Kidney (tissue), 22 donors: ENCODE measurements at places on chromosomes 7 and 10. TPM values are rescaled to one million over a fixed set of nuclear protein-coding genes. Genes with fewer than 3 reads are reported as not detected.

- no peak for DNase-seq
Observed at GRCh38 chr10:34764472-34764946, 50.6 kb downstream of the PARD3 start.

DNA sequence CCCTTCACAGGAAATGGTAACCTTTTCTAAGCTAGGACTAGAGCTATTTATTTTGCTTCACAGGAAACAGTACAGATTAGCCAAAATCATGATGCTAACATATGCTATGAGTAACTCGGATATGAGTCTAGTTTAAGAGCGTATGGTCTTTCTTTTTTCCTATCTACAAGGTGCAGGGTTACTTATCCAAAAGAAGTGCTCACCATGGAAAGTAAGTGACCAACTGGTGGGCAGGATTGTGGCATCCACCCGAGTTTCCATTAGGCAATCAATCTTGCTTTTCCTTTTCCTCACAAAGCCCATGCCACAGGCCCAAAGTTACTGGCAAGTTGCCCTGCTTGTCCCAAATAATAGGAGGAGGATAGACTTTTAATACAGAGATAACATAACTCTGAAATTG lies 765.1 kb upstream of the POM121L12 start:
- no peak for DNase-seq

DNA sequence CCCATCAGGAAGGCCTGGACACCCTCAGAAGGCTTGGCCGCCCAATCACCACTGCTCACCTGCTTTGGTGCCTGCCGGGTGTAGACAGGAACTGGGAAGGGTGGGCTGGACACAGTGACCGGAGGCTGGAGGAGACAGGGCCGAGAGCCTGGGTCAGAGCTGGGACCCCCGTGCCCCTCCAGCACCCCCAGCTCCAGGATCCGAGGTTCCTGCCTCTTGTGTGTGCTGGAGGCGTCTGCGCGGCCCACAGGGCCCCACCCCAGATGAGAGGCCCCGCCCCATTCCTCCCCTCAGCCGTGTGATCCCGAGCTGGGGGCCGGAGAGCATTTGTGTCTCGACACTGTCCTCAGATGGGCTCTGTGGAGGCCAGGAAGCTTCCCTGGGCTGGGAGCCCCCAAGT lies 9.4 kb downstream of the ADAM8 start:
- no peak for DNase-seq

DNA sequence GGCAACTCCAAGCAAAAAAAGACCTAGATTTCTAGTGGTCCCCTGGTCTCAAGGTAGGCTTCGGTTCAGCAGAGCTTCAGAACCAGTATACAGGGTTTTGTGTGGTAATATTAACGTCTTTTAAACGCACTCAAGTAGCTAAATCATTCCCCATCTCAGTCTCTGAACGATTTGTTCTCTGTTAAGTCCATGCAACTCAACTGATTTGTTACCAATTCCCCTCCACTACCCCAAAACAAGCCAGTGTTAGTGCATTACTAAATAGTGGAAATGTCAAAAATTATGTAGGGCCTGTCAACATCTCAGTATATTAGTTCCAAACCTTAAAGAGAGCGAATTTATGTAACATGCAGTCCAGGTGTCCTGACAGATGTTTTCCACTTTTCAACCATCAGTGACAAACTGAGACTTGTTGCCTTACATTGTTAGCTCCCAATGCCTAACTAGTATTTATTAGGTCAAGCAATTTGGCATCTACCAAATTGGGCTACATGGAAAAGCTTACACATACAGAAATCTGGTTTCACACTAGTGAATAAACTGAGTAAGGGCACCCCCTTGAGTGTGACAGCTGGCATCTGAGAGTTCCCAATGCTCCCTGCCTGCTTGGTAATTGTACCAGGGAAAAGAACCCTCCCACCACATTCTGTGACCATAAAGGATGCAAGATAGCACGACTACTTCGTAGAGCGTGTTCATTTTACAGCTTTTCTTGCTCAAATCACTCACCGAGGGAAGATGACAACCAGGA lies 12.2 kb downstream of the HNRNPA2B1 start:
- no peak for DNase-seq

DNA sequence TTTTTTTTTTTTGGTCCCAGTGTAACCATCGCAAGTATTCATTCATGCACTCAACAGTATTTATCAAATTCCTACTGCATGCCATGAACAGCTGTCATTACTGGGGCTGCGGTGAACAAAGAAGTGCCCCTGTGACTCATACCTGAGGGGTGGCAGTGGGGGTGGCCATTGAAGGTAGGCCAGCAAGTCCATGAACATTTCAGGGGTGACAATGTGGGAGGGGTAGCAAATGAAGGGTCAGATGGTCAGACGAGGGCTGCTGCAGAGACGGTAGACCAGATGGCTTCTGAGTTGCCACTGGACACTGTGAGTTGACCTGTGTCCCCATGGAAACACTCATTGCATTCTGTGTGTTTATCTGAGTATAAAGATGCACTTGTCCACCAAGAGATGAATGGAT lies 92.5 kb upstream of the PITRM1 start:
- no peak for DNase-seq

DNA sequence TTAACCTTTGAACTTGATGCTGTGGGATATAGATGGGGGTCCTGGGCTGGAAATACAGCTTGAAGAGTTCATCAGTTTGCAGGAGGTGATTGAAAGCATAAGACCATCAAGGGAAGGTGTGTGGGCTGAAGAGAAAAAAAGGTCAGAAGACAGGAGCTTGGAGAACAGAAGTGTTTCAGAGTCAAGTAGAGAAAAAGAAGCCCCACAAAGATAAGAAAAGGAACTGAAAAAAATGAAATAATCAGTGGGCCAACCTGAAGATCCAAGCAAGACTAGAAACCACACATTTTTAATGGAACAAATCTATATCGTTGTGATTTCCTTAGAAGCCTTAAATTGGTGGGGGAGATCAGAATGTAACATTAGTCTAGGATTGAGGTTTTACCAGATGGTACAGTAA lies 22.5 kb downstream of the ZEB1 start:
- no peak for DNase-seq

- no peak for DNase-seq
Observed at GRCh38 chr10:116620423-116621400, at the start of gene PNLIPRP2. Gene PNLIPRP2, plus strand, starts transcription at chr10:116620953.

GRCh38 chr10:87504640-87505365 lies at the start of gene MINPP1:
Gene MINPP1, plus strand, starts transcription at chr10:87504893. Its CDS starts 23 bp downstream, at chr10:87504916.
- DNase-seq, result peak; percentile 93

GRCh38 chr10:110529596-110530011 lies 31.9 kb downstream of the DUSP5 start:
- no peak for DNase-seq

DNA sequence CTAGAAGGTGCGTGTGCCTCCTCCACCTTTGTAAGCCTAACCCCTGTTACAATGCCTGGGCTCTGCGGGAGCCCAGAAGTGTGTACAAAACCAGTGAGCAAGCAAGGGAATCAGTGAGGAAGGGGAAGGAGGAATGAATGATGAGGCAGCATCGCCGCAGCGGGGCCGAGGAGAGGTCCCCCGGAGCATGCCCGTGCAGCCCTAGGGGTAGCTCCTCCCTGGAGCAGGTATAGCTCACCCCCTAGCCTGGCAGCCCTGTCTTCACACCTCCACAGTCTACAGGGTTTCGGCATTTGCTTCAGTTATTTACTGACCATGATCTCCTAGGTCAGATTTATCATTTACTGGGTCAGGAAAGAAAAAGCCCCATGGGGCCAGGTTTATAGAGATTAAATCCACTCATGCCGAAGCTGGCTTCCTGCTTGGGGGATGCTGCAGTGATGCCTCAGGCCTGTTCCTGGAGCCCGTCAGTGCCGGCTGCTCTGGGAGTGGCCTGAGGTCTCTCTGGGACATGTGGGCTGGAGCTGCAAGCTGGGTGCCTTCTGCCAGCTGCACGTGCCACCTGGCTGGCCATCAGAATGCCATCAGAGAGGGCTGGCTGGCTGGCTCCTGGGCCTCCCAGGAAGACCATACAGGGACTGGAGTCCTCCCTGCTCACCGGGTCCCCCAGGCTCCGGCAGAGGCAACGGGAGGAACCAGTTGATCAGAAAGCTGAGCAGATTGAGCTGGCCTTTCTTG lies 138.9 kb downstream of the GRK5 start:
- no peak for DNase-seq

GRCh38 chr7:81361769-81362312 lies 408.0 kb downstream of the HGF start:
- DNase-seq, result no peak

DNA sequence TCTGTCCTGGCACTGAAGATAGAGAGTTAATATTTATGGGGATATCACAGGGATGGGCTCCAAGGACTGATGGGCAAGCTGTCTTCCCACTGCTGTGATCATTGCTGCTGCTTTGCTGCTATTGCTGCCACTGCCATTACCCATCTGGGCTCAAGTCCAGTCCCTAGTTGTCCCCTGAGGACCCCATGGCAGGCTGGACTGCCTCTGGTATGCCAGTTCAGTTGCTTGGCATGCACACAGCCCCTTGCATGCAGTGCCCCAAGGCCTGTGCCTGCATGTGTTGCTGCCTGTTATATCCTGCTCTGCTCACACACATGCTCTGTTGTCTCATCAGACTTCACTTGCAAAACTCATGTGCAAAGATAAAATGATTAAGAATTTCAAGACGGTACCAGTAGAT lies 109.5 kb downstream of the ADRA2A start:
- no peak for DNase-seq

DNA sequence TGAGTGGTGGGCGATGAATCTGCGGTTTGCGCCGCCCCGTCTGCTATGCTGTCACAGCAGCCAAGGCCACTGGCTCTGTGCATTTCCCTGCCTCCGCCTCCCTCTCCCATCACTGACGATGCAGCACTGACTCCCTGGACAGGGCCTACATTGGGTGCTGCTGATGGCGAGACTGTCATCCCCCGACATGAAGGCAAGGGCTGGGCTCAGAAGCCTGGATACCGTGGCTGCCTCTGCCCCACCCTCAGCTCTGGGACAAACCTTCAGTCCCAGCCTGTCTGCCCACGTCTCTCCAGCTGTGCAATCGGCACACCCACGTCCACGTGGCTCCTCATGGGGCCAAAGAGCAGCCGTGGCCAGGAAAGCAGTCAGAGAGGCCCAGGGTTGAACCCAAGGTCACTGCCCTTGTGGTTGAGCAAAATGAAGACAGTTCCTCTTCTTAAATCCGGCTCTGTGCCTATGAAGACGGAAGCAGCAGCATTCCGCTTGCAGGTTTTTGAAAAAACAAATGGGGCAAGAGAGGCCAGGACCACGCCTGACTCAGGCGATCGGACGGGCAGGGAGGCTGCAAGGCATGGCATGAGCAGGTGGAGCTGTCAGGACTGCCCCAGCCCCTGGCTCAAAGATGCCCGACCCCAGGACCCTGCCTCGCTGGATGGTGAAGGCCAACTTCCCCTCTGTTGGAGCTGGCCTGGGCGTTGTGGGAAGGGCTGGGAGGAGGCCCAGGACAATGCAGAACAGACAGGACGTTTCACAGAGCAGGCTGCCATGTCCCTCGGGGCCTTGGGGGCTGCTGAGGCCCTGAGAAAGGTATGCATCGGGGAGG lies 517.5 kb downstream of the DNAJB6 start:
- no peak for DNase-seq

DNA sequence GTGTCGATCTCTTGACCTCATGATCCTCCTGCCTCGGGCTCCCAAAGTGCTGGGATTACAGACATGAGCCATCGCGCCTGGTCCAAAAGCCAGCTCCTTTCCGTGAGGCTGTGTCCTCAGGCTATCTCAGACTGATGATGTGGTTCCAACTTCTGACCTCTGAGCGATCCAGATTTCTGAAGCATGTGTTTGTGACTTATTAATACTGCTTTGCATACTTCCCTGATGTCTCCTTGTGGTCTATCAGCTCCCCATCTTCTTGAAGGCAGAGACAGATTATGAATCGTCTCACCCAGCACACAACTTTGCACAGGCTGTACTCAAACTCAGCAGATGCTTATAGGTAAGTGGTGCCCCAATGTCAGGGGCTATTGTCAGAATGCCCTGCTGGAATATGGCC lies 2.0 kb upstream of the PLPP4 start:
- no peak for DNase-seq

DNA sequence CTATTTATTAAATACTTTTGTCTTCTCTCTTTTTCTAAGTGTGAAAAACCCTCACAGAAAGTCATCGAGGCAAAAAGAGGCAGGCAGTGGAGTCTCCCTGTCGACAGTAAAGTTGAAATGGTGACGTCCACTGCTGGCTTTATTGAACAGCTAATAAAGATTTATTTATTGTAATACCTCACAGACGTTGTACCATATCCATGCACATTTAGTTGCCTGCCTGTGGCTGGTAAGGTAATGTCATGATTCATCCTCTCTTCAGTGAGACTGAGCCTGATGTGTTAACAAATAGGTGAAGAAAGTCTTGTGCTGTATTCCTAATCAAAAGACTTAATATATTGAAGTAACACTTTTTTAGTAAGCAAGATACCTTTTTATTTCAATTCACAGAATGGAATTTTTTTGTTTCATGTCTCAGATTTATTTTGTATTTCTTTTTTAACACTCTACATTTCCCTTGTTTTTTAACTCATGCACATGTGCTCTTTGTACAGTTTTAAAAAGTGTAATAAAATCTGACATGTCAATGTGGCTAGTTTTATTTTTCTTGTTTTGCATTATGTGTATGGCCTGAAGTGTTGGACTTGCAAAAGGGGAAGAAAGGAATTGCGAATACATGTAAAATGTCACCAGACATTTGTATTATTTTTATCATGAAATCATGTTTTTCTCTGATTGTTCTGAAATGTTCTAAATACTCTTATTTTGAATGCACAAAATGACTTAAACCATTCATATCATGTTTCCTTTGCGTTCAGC lies 43.4 kb downstream of the TARP start:
- DNase-seq, result no peak

DNA sequence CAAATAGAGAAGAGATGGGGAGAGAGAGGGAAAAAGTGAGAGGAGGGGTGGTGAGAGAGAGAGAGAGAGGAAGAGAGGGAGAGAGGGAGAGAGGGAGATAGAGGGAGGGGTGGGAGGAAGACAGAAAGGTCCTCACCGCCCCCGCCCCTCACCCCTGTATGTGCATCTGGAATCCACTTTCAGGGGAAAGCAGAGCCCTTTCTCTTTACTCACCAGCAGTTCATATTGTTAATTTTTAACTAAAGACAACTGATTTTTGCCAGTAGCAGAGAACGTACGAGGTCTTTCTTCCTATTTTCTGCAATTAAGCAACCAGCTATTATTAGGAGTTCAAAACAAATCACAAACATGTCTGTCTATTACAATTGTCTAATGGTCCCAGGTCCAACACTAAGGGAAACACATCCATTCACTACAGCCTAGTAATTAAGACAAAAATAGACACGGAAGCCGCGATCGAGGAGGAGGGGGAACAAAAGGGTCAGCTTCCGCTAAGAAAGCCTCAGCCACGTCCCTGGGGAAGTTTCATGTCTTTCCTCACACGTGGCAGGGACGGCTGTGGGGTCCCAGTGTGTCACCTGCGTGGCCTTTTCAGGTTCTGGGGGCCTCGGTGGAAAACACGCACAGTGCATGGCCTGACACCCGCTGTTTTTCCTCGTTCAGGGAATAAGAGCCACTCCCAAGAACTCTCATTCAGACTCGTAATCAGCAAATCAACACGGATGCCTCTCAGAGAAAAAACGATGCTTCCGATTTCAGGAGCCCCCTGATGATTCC lies 572.0 kb downstream of the PTPRN2 start:
- peak; percentile 55 for DNase-seq

- DNase-seq, result no peak
Observed at GRCh38 chr7:26167303-26167934, 15.4 kb downstream of the NFE2L3 start.

The POU6F2 gene
- not detected for polyA plus RNA-seq

The PNLIPRP1 gene
- polyA plus RNA-seq, result not detected

The ZNF107 gene
- 0.80 TPM for polyA plus RNA-seq

The BCAP29 gene
- polyA plus RNA-seq, result 31.2 TPM

The CTAGE15 gene
- not detected for polyA plus RNA-seq

The KCNMA1 gene
- 4.2 TPM for polyA plus RNA-seq

The ZNF488 gene
- 4.0 TPM for polyA plus RNA-seq

The EIF5AL1 gene
- 1.4 TPM for polyA plus RNA-seq
